ENCODE measurements at places on chromosomes 4 and X. TPM values are rescaled to one million over a fixed set of nuclear protein-coding genes. Genes with fewer than 3 reads are reported as not detected.
A peak's percentile ranks its signal among the peaks of the same experiment; 100 is the strongest.

DNA sequence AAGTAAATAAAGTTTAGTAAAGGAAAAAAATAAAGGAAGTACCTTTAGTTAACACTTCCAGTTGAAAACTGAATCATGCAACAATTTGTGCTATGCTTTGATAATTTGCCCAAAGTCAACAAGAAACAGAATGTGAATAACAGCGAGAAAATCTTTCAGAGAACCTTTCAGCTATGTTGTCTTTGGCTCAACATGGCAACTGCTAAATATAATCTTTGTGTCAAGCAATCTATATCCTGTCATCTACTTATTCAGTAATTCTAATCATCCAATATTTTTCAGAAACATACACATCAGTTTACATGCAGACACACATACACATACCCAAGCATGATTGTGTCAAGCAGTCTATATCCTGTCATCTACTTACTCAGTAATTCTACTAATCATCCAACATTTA is 136.0 kb upstream of the PABPC4L start:
- H3K36me3 ChIP-seq: no peaks in the 10 kb centered on the region
- H3K27ac ChIP-seq: no peak overlapping the region
- H3K4me1 ChIP-seq: peaks cover 15% of the 10 kb centered on the region
- no peaks in the 10 kb centered on the region for H3K27me3 ChIP-seq
- no peak overlapping the region for H3K4me3 ChIP-seq

USP26 gene
- not detected for total RNA-seq

DNA sequence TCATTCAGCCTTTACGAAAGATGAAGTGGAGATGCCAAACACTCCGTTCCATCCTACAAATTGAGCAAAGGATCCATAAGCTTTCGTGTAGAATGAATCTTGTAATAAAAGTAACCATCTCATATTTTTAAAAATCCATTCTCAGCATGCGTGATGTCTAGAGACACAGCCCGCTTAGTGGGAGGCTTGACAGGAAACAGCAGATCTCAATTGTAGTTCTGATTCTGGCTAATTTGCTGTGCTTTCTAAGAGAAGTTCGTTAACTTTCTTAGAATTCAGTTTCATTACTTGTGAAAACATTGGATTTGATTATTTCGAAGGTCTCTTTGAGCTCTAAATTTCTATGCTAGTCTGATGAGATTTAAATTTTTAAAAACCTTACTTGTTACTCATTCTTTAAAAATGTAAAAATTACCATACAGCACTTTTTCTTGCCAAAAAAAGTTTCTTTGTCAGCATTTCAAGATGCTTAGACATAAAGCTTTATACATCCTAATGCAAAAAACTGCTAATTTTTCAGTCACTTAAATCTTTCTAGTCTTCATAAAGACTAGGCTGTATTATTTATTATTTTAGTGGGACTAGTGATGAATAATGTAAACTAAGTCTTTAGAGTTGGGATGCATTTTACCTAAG is 66.9 kb upstream of the NEIL3 start:
- H3K27ac ChIP-seq: no peak overlapping the region
- peaks cover 6% of the 10 kb centered on the region for H3K4me1 ChIP-seq
- peaks cover 8% of the 10 kb centered on the region for H3K27me3 ChIP-seq
- no peak for DNase-seq
- H3K4me3 ChIP-seq: no peak overlapping the region

DNA sequence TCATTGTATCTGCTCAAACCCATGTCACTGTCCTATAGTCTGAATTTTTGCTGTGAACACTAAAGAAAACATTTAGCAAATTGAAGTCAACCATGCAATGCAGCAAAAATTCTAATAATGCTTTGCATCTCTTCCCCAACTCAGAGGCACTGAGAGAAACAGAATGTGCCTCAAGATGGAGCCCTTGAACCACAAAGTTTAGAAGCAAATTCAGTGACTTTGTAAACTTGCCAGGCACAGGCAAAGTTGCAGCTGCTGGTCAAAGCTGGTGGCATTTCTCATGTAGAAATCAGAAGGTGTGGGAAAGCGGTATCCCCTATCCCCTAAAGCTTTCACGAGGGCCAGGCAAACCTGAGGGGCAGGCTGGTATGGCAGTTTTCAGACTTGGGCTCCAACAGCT is 121.7 kb upstream of the DIPK2B start:
- no peaks in the 10 kb centered on the region for H3K36me3 ChIP-seq
- peaks cover 29% of the 10 kb centered on the region for H3K4me1 ChIP-seq
- H3K27ac ChIP-seq: peak overlapping the region; percentile 78
- no peaks in the 10 kb centered on the region for H3K27me3 ChIP-seq
- DNase-seq: no peak
- H3K4me3 ChIP-seq: no peak overlapping the region

MAGEA12 gene
- not detected for total RNA-seq

SRPX2 gene
- 10.8 TPM for total RNA-seq

All from chondrocyte (in vitro differentiated cells).